ENCODE measurements at places on chromosomes 3 and 15.

DNA sequence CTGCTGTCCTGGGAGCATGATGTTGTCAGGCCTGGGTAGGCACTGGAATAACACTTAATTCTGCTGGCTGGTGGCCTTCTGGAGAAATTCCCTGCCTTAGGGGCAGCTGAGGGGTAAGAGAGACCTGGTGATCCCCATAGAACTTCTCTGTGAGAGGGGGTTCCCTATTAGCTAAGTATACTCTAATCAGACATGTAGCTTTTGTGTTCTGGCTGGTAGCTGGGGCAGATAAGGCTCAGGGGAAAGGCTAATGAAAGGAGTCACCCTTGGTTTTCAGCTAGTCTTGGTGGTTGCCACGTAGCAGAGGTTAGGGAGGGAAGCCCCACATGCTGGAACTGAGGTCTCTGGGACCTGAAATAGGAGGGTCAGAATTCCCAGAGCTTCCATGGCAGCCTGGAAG, 952 bp upstream of the HDDC3 start:
- no peak for DNase-seq

- DNase-seq = no peak
Observed at GRCh38 chr15:99722406-99722805, 10.8 kb downstream of the LYSMD4 start.

DNA sequence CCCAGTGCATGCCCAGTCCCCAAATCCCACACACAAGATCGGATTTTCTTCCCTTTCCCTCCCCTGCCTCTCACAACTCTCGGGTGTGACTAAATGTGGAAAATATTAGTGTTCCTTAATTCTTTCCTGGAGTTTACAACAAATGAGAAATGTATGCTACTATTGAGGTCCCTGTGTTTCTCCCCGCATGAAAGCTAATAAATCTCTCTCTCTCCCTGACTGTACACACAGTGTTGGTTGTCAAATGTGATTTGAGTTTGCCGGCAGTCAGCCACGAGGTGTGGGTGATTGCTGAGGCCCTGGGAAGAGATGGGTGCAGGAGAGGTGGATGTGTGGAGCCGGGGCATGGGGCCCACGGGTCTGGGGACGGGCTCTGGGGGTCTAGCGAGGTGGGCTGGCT, 161.4 kb upstream of the IQSEC1 start:
- no peak for DNase-seq

GRCh38 chr15:30063835-30064546, 18.8 kb upstream of the GOLGA8J start:
- no peak for DNase-seq

GRCh38 chr15:93209690-93210445, 120.9 kb upstream of the RGMA start:
- DNase-seq = no peak

DNA sequence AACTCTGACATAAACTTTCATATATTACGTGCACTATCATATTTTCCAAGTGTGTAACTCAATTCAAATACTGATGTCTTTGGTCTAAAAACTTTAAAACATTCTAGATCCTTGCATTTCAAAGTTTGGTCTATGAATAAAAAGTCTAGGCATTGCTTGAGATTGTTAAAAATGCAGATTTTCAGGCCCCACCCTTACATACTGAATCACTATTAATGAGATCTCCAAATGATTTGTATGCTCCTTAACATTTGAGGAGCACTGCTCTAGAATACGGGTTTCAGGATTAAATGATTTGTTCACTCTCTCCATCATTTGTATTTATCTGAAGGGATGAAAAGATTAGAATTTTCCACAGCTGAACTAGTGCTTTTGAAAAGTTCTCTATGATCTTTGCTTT, 202.9 kb downstream of the KBTBD8 start:
- no peak for DNase-seq

GRCh38 chr15:80121546-80121945, 31.3 kb upstream of the FAH start:
- no peak for DNase-seq

DNA sequence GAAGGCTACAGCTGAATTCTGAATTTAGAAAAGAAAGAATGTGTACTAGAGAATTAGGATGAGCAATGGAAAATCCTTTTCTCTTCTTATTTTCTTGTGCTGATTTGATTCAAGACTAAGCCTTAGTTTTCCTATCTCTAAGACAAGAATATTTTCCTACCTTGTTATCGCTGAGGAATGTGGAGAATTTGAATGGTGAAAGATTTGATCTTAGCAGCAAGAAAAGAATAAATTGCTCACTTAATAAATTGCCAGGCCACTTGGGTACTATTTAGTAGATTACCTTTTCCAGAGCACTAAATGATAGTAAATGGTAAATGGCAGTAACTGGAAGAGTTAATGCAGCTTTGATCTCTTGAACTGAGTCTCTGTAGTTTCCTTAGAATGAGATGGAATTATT, 145.7 kb upstream of the MEIS2 start:
- DNase-seq = no peak

DNA sequence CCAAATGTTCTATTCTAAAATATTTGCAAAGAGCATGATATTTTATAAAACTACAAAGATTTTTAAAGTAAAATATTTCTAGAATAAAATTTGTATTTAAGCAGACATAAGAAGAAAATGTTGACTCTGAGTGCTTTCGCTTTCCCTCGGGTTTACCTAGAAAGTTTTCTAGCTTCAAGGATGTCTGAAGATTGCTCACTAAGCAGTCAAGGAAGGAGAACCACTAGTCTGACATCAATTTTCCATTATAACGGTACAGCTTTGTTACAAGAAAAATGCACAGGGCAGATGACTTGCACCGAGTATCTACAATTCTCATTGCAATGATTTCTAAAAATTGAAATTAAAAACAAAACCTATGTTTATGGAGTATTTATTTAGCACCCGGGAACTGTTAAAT, 14.2 kb downstream of the GPR15 start:
- no peak for DNase-seq
